Caki2 (cell line): ENCODE measurements at places on chromosomes 4 and X. TPM values are rescaled to one million over a fixed set of nuclear protein-coding genes. Genes with fewer than 3 reads are reported as not detected.

Gene USP17L18
- not detected in 2 replicates for total RNA-seq

Gene IL9R
- not detected in 2 replicates for total RNA-seq

Gene LUZP4
- total RNA-seq = not detected in 2 replicates

Gene TEX11
- not detected in 2 replicates for total RNA-seq

Gene CFAP47
- 3.3 and 3.4 TPM in 2 replicates for total RNA-seq

Gene MAGEA2
- not detected in 2 replicates for total RNA-seq
